ENCODE measurements at places on chromosomes 4 and X.

DNA sequence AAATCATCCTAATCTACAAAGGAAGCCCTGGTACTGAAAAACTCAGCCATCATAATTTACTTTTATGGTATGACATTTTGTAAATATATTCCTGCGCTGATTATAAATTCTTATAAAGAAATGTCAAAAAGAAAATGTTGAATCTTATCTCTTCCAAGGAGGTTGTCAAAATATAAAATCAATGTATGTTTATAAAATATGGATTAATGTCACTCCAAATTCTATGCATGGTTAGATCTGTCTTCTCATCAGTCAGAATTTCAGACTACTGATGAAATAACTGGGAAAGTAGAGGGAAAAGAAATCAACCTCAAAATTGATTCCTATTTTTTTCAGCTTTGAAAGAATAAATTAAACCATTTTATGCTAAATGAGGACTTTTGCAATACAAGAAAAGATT is 120.0 kb upstream of the MAB21L2 start:
- DNase-seq: no peak

- DNase-seq: no peak
Measured at GRCh38 chr4:45663003-45663402, 460.9 kb downstream of the GABRG1 start.

- no peak for DNase-seq
Measured at GRCh38 chr4:134216411-134216810, 14.8 kb upstream of the PABPC4L start.

DNA sequence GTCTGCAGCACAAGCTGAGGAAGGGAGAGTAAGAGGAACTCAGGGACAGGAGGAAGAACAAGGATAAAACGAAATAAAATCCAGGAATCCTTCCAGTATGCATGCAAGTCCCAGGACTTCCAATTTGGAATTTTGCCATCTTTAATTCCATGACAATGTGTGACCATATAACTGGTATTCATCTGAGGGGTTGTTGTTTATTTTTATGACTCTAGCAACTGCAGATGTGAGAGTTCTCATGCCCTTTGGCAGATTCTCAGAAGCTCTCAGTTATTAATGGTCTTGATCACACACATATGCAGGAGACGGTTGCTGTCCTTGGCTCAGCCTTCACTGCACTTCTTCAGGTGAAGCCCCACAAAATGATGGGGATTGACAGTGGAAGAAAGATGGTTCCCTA is 148.2 kb downstream of the SMIM20 start:
- DNase-seq: peak; percentile 37

DNA sequence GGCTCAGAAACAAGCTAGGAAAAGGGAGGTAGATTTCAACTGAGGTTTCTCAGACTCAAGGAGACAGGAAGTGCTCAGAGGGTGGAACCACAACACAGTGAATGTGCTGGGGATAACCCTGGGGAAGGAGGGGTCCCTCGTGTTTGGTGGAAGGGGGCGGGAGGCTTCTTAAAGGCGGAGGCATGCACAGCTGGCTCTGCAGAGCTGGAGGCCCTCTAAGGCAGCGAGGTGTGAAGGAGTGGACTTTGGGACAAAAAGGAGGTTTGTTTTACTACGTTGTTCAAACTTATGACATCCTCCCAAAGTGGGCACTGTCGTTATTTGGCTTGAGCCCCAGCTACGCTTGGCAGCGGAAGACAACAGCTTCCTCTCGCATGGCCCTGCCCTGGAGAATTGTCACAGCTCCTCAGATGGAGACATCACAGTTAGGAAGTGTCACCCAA is 21.7 kb upstream of the MTM1 start:
- no peak for DNase-seq

DNA sequence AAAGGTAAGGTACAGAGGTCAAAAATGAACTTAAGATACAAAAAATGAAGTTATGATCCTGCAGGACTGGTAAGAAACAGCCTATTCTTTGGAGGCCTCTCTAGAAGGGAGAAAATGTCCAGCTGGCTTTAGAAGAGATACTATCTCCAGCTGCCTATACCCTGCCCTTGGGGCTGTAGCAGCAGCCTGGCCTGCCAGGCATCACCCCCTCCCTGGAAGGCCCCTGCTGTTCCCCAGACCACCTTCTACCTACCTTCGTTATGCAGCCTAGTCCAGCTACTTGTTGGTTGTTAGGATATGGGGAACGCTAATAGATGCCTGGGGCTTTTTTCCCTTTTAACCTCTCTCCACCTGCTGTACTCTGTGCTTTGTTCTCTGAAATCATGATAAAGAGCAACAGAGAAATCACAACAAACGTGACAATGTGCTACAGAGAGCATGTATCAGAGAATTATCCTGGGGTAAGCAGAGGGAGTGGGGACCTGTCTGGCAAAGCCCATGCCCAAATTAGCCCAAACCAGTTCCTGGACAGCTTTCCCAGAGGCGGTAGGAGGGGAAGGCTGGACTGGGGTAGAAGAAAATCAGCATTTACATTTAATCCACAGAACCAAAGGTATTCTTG is 34.5 kb downstream of the FRMD7 start:
- no peak for DNase-seq

GRCh38 chr4:8045909-8046308 is 106.2 kb upstream of the AFAP1 start:
- no peak for DNase-seq

DNA sequence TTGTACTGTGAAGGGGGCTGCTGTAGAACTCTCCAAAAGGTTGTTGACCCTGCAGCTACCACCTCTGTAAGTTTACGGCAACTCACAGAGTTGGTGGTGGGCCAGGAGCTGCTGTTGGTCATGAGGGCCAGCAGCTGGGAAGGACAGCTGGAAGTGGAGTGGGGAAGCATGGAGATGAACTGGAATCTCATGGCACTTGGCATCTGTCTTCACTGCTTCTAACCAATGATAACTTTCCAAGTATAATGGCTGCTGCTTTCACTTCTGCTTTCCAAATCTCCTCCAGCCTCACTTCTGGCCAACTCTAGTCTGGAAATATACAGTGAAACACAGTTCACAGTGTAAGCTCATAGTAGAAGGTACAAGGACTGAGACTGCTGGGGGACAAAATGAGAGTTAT is 126.5 kb upstream of the INTU start:
- DNase-seq: no peak
